ENCODE measurements at places on chromosomes 13 and 19.
A peak's percentile ranks its signal among the peaks of the same experiment; 100 is the strongest.

GRCh38 chr19:5075597-5075996 lies 106.7 kb downstream of the KDM4B start:
- DNase-seq, result no peak

GRCh38 chr19:45476304-45476703 lies 8.5 kb downstream of the FOSB start:
- no peak for DNase-seq

DNA sequence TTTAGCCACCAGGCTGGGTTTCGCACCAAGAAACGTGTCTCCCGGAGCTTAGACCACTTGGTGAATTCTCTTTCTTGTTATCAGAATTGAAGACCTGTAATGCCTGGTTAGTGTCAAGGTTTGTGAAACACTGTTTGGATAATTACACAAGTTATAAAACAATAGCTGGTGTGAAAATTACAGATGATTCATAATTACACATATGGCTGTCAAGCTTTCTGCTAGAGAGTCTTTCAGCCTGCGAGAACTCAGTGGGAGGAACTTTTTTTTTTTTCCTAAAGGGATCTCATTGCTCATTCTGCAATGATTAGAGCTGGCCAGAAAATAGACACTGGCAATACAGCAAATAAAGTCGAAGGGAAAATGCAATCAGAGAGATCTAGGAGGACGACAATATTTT lies 13.4 kb upstream of the KLK4 start:
- no peak for DNase-seq

GRCh38 chr13:27236478-27236877 lies 14.9 kb upstream of the RPL21 start:
- no peak for DNase-seq

- no peak for DNase-seq
These were observed 210.9 kb downstream of the NALCN start for GRCh38 chr13:101205408-101205807.

- peak; percentile 76 for DNase-seq
These were observed at the start of gene AP1M2 for GRCh38 chr19:10587022-10587838. Gene AP1M2 (minus strand): TSS chr19:10587312. CDS start chr19:10587231, 81 bp downstream.

- no peak for DNase-seq
These were observed 343.0 kb downstream of the PCDH9 start for GRCh38 chr13:66887088-66887487.

DNA sequence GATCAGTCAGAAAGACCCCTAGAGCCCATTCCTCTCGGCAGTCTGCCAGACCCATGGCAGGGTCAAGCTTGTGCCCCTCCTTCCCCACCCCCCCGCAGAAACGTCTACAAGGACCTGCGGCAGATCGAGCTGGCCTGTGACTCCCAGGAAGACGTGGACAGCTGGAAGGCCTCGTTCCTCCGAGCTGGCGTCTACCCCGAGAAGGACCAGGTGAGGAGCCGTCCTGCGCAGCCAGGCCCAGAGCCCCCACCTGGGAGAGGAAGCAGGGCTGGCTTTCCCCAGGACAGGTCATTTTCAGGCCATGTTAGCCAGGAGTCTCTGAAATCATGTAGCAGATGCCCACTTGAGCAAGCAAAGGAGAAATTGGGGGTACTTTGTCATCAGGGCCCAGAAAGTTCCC lies 12.3 kb downstream of the TMED1 start:
- DNase-seq, result no peak

GRCh38 chr13:110121422-110122083 lies 185.4 kb downstream of the COL4A1 start:
- DNase-seq, result no peak
